ENCODE measurements at places on chromosomes 3 and 15.

DNA sequence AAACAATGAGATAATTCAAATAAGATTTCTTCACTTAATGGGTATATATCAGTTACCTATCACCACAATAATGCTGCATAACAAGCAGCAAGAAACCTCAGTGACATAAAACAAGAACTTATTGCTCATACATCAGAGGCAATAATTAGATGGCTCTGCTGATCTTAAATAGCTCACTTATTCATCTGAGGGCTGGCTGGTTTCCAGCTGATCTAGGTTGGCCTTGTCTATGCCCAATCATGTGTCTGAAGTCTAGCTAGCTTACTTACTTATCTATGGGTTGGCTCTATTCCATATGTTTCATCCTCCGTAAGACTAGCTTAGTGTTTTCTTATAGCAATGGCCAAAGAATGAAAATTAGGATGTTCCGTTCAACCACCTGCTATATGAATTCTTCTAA is 109.4 kb upstream of the AGTR1 start:
- no peak for DNase-seq

- DNase-seq: no peak
These were observed 420.9 kb upstream of the NECTIN3 start for GRCh38 chr3:110650741-110651140.

- DNase-seq: no peak
These were observed 243.5 kb upstream of the UBE2E2 start for GRCh38 chr3:22959593-22959992.

GRCh38 chr3:158768361-158768787 is 33.5 kb upstream of the MFSD1 start:
- DNase-seq: no peak

DNA sequence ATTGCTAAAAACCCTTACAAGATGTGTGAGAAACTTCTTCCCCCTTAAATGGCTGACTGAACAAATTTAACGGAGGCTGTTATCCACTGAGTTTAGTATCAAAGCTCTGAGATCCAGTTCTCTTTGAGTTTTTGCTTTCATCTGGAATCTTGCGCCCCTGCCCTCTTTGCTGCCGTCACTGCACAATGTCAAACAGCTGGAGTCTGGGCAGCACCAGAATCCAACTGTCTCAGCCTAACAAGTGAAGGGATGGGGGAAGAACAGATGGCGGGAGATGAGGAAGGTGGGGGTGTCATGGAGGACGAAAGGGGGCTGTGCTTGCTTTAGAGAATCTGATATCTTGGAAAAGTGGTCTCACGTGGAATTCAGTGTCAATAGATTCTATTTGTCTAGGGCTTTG is 7.0 kb upstream of the BOC start:
- no peak for DNase-seq

DNA sequence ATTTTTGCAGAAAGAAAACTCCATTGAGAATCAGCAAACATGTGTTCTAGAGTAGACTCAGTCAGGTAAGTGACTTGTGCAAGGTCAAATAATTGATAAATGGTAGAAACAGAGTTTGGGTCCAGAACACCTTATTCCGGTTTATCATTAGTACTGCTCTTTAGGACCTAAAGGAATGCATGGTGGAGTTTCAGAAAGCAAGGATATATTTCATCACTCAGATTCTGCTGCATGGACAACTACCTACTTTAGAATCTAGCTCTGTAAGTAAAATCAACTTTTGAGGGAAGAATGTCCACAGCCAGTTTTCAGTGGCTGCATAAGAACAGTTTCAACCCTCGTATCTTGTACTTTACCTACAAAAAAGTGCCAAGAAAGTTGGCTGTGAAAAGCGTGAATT is 43.6 kb downstream of the TIMP4 start:
- DNase-seq: no peak

GRCh38 chr3:111989061-111989678 is 9.6 kb upstream of the TAGLN3 start:
- peak; percentile 53 for DNase-seq

DNA sequence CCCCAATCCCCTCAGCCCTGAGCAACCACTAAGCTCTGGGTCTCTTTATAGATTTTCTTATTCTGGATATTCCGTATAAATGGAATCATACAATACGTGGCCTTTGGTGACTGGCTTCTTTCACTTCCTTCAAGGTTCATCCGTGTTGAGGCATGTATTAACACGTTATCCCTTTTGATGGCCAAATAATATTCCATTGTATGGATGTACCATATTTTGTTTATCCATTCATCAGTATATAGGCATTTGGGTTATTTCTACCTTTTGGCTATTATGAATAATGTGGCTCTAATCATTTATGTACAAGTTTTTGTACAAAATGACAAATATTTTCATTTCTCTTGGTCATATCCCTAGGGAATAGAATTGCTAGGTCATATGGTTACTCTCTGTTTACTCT is 284.4 kb downstream of the FAM43A start:
- DNase-seq: no peak

GRCh38 chr15:100059521-100059920 is 282.3 kb downstream of the ADAMTS17 start:
- no peak for DNase-seq

DNA sequence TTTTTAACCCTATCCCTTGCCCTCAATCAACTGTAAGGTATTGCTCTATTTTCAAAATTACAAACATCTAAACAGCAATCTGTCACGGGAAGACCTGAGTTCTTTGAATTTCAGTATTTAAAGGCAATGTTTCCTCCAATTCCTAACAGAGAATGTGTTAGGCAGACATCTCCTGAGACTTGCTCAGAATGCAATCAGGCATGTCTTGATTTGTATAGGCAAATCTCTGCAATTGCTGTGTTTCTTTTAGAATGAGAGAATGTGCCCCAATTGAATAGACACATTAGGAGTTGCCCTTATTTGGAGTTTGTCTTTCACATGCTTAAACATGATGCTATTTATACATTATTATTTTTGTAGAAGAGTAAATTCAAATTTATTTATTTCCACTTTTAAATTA is 205.6 kb downstream of the CADM2 start:
- DNase-seq: no peak

DNA sequence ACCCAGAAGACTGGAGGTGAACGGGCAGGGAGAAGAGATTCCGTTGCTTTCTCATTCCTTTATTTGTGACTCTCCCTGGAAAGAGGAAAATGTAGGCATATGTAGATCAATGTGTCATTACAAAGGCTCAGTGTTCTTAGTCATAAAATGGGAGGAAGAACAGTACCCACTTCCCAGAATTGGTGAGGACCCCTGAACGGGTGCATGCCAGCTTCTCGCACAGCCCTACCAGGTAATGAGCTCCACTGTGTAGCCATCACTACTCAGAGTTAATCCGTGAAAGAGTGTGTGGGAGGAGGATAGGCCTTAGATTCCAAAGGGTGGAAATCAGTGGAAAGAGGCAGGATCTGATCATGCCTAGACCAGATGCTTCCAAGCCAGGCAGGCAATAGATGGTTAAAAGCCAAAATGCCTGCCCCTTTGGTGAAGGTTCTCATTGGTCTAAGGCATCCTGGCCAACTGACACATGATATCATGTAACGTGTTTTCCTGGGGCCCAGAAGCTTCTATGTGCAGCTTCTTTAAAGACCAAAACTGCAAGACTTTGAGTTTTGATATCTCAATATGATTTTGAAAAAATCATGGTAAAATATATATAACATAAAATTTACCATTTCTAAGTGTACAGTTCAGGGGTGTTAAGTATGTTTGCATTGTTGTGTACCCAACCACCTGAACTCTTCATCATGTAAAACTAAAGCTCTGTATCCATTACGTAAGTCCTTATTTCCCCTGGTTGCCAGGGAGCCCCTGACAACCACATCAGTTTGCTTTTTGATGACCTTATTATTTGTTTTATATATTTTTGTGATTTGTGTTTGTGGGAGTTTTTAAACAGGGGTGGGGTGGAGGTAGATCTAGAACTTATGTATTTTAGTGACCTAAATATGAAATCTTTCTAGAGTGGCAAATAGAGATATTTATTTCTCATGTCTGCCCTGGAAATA is 402.2 kb upstream of the CFAP20DC start:
- DNase-seq: no peak

DNA sequence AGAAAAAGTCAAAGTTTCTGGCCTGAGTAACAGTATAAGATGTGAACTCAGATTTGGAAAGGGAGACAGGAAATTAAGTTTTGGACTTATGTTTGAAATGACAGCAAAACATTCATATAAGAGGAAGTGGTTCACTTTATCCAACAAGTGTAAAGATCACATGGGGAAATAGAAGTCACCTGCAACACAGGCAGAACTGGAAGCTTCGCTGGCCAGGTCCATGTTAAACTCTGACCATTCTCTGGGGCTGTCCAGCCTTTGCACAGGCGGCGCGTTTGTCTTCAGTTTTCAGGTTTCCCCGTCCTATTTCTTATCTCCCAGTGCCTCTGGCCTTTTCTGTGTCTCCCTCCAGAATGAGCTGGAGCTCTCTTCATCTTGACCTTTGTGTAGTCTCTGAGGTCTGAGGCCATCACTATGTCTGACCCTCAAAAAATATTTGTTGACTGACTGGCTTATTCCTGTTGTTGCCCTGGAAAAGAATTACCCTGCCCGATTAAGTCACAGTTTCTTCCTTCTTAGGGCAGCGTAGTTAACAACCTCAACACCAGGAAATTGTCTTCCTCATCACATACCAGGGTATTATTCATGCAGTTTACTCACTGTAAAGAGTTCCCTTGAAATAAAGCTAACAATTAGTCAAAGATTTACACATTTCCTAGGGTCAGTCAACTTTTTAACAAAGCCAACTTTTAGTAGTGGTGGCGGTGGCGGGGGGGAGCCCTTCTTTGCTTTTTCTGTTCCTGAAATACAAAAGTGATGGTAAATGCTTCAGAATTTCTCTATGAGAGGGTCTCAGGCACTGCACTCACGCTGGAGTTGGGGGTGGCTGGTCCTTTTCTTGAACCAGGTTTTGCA is 959 bp upstream of the RASA2 start:
- no peak for DNase-seq

DNA sequence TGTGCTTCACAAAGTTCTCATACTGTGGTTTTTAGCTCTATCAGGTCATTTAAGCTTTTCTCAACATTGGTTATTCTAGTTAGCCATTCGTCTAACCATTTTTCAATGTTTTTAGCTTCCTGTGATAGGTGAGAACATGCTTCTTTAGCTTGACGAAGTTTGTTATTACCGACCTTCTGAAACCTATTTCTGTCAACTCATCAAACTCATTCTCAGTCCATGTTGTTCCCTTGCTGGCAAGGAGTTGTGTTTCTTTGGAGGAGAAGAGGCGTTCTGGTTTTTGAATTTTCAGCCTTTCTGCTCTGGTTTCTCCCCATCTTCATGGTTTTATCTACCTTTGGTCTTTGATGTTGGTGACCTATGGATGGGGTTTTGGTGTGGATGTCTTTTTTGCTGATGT is 120.9 kb downstream of the NFKBIZ start:
- no peak for DNase-seq

DNA sequence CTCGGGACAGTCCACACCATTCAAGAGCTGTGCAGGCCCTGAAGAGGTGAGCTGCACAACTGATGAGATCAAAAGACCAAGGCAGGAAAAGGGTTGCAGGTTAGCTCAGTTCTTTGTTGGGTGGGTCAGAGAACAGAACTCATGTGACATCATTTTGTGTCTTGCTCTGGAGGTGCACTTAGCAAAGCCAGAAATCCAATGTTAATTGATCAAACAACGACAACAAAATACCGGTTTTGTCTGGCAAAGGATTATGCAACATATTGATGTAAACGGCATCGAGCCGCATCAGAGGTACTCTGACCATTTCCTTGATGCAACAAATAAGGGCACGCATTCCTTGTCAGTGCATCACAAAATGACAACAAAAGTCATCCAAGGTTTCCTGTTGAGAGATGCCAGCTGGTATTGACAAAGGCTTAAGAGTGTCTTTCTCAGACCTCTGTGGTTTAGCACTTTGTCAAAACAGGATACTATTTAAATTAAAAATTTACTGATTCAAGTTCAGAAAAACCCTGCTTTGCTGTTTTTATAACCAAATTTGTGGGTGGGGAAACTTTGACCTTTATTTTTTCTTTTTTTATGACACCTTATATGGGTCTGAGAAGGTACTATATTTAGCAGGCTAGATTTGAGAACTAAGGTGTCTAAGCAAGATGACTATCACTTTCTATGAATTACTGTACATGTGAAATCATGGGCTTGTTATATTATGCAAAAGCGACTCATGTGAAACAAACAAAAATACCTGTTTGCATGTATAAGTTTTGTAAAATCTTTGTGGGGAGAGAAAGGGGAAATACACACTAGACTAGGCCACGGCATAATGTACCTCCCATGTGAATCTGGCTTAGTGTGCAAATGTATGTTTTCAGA is 496.1 kb downstream of the FOXP1 start:
- no peak for DNase-seq

- DNase-seq: no peak
These were observed 13.6 kb downstream of the ARL6 start for GRCh38 chr3:97778152-97778551.

GRCh38 chr15:98712845-98713584 is 64.7 kb downstream of the IGF1R start:
- no peak for DNase-seq

GRCh38 chr3:193710286-193711165 is 117.5 kb downstream of the OPA1 start:
- no peak for DNase-seq

DNA sequence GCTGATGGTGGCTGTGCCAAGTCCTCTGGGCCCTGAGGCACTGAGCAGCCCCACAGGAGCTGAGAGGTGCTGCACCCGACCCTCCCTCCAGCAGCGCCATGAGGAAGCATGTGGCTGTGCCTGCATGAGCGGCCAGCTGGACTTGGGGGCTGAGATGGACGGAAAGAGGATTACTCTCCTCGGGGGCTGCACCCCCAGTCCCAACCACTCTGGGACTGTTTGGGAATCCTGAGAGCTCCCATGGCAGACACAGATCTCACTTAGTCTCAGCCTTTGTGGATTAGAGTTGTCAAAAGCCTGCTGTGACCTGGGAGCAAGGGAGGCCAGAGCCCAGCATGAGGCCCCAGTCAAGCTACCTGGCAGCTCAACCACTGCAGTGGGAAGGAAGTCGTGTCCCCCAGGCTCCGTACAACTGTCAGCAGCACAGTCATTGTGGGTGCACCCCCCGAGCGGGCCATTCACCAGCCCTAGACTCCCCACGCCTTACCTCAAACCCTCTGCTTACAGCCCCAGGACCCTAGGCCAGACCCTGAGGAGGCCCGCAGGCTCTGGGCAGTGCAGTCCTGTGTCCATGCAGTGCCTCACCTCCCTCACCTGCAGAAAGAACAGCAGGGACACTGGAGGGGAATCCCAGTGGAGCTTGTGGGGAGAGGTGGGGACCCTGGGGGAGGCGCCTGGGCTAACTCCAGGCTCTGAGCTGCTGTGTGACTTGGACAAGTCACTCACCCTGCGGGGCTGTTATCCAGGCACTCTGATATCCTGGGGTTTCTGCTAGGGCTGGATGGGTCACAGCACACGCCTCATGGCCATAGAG is 17.1 kb downstream of the PRR23E start:
- DNase-seq: no peak
